ENCODE measurements at places on chromosomes 1 and 21.
A peak's percentile ranks its signal among the peaks of the same experiment; 100 is the strongest.

DNA sequence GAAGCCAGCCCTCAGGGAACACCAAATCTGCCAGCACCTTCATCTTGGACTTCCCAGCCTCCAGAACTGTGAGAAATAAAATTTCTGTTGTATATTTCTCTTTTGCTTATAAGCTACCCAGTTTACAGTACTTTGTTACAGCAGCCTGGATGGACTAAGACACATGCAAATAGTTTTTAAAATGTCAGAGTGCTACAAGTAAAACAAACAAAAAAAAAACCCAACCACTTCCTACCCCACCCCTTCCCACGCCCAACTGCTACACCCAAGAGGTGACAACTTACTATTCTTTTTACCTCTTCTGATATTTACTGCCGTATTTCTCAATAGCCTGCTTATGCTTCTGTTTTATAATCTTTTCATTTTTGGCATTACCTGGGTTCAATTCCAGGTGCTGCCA is 8.6 kb upstream of the SPSB1 start:
- DNase-seq: no peak

DNA sequence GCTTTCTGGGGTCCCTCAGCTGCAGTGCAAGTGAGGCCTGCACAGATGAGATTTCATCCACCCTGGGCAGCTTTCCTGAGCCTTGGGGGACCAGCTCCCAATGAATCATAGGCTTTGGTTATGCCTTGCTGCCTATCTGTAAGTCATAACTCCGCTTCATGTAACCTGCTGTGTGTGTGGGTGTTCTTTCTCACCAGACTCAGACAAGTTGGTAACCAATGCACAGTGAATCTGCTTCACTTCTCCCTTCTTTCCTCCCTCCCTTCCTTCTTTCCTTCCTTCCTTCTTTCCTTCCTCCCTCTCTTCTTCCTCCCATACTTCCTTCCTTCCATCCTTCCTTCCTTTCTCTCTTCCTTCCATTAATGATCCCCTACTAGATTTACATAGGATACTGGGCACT is 34.4 kb upstream of the PSMB2 start:
- no peak for DNase-seq

- no peak for DNase-seq
Observed at GRCh38 chr21:42578761-42579415, 65.2 kb downstream of the SLC37A1 start.

- DNase-seq: no peak
Observed at GRCh38 chr1:23341931-23342692, 2.0 kb downstream of the HNRNPR start.

DNA sequence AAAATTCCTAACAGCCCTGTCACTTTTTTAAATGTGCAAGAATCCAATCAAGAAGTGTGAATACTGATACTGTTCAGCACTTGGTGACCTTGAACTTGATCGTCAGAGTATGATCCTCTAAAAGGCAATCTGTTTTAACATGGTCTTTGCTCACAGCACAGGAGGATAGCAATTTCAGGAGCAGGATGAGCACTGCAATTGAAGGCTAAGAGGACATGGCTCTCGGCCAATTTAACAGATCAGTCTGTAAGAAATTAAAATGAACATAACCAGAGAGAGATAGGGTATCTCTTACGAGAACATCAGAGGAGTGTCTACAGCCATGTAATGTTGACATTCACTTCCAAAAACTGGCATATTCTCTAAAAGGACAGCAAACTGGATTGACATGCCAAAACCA is 243.1 kb downstream of the LTN1 start:
- no peak for DNase-seq

DNA sequence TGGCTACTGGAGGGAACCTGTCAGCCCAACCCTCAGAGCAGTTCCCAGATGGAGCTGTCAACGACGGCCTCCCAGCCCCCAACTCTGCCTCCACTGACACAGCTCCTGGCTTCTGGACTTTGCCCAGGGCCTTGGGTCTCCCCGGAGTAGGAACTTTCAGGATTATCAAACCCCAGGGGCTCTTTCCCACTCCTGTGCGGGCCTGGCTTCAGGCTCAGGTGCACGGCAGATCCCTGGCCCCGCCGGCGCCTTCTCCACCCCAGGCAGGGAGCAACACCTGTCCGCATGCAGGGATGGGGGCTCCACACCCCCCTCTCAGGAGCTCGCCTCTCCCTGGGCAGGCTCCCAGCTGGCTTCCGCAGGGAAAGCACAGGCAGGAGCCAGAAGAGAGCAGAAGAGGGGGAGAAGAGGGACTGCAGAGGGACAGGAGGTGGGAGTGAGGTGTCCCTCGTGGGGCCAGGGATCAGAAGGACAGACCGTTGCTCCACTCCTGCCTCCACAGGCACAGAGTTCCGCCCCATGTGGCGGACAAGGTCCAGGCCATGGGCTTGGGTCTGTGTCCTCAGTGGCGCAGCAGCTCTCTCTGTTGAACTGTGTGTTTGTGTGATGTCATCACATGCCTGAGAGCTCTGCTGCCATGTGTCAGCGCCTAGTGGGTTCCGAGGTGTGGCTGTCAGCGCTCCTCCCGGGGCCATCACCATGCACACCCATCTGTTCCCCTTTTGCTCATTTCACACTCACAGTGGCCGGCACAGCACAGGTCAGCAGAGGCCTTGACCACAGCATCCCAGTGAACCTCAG is 107.7 kb downstream of the PDE9A start:
- no peak for DNase-seq

- no peak for DNase-seq
Observed at GRCh38 chr1:195053478-195053877, 1554.8 kb downstream of the KCNT2 start.

DNA sequence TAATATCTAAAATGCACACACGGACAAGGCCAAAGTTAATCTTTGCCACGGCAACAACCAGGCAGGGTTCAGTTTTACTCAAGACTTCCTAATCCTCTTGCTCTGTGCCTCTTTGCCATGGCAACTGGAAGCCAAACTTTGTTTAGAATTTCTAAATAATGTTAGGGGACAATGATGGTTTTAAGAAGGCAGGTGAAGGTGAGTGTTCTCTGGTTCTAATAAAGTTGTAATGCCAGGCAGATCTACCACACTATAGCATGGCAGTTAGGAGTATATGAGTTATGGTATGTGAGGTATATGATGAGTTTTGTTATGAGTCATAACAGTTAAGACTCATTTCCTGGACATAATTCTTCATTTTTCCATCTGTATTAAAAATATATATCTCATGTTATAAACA is 2.7 kb downstream of the PTPRC start:
- DNase-seq: peak; percentile 38

- no peak for DNase-seq
Observed at GRCh38 chr1:205301842-205302588, 19.5 kb downstream of the NUAK2 start.

- DNase-seq: no peak
Observed at GRCh38 chr1:12692967-12693782, 22.7 kb upstream of the AADACL3 start.

GRCh38 chr21:26844258-26845065 is 747 bp downstream of the ADAMTS1 start:
- DNase-seq: peak; percentile 18

DNA sequence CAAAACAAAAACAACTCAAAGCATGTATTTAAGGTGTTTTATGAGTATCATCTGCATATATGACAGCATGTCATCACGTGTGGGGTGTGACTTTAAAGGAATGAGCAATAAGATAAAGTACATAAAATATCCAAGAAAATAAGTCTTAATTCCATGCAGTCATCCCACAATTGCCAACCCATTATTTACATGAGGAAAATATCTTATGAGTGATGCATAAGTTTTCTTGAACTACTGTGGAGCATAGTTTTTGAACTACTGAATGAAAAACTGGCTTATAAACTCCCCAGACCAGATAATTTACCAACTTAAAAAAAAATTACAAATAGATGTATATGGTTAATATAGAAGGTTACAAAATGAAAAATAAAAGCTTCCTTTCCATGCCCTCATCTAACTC is 29.7 kb upstream of the MTMR11 start:
- no peak for DNase-seq

DNA sequence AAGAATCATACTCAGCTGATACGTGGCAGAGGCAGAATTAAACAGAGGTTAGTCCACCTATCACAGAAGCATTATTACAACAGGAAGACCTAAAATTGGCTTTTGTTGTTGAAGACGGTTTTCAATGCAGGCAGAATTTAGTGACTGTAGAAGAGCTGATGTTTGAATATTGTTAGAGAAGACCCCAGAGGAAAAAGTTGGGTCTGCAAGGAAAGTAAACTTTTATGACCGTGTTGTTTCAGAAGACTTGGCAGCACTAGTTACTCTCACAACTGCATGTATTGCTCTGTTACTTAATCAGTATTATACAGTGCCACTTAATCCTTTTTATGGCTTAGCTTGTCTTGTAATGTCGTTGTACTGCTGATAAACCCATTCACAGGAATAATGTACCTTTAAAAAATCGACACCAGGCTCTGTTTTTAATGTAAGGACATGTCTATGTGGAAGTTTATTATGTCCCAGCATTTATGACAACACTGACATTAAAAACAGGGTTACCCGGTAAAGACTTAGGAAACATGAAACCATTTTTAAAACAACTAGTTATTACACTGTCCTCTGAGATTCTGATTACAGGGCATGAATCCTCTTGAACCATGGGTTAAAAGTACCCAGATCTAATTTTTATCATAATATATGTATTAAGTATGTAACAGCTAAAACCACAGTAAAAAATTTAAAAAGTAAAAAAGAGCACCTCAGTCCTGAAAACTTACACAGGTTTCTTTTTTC is 235.4 kb downstream of the TTLL7 start:
- no peak for DNase-seq

GRCh38 chr1:78145105-78145580 is 99.4 kb downstream of the GIPC2 start:
- peak; percentile 41 for DNase-seq

DNA sequence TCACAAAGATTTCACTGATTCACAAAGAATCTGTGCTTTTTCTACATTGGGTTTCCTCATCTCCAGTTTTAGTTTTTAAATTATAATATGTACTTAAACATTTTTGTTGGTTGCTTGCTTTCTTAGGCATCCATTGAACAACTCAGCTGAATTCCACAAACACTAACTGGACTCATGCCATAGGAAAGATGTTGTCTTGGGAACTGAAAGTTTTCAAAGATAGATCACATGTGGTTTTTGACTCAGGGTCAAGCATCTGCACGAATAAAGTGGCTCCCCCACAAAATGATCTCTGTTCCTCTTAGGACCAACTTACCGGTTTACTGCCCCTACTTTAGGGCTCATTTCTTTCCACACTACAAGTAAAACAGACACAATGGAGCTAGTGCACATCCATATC is 3.1 kb upstream of the KRTAP21-1 start:
- DNase-seq: no peak

- DNase-seq: peak; percentile 43
Observed at GRCh38 chr1:6625584-6626149, 999 bp downstream of the THAP3 start.

- DNase-seq: peak; percentile 64
Observed at GRCh38 chr1:224380003-224380402, 23.3 kb downstream of the CNIH4 start.

GRCh38 chr1:65258106-65258505 is 51.2 kb upstream of the DNAJC6 start:
- DNase-seq: no peak

GRCh38 chr1:8426996-8427395 is 109.1 kb downstream of the SLC45A1 start:
- no peak for DNase-seq

DNA sequence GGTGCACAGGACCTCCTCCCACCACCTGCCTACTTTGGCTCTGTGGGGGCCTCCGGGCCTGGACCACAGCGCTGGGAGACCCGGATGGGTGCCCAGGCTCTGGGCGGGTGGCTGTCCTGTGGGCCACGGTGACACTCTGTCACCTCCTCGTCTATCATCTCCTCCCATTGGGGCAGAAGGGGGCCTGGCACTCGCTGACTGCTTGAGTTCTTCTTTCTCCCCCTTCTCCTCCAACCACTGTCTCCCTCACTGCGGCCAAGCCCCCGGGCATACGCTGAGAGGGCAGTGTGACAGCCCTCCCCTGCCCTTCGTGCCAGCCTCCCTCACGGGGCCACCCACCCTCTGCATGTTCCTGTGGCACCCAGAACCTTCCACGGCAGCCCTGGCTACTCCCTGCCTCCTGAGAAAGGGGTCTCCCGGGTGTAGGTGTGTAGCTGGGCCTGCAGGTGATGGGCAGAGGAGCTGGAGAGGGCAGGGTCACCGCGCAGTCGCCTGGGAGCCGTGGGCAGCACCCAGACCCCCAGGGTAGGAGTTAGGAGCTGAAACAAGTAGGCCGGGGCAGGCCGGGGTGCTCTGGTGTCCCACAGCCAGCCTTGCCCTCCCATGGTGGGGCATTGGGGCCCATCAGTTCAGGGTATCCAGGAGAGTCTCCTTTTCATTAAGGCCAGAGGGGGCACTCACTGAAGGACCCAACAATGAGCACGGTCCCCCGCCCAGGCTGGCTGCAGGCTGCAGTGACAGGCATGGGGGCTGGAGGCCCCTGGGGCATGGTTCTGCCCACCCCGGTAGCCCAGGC is 9.2 kb upstream of the ARF1 start:
- DNase-seq: no peak

GRCh38 chr1:63883494-63884235 is 109.8 kb downstream of the ROR1 start:
- no peak for DNase-seq

- DNase-seq: peak; percentile 40
Observed at GRCh38 chr1:112714313-112715263, 544 bp downstream of the PPM1J start.

- DNase-seq: peak; percentile 39
Observed at GRCh38 chr1:36321119-36321951, 2.1 kb downstream of the EVA1B start.

DNA sequence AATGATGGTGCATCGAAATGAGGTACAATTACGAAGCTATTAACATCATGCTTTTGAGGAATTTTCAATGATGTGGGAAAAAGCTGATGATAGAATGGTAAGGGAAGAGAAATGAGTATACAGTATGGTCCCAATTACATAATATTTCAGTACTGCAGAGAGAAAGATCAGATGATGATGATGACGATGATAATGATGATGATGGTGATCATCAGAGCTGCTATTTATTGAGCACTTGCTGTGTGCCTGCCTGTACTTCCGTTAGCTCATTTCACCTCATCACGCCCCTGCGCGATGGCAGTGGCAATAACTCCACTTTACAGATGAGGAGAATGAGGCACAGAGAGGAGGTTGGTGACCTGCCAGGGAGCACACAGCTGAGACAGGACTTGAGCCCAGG is 620.8 kb downstream of the MATN1 start:
- no peak for DNase-seq

- no peak for DNase-seq
Observed at GRCh38 chr1:116962987-116963639, 38.4 kb upstream of the CD101 start.

- no peak for DNase-seq
Observed at GRCh38 chr1:16979475-16980327, 719 bp downstream of the MFAP2 start.

DNA sequence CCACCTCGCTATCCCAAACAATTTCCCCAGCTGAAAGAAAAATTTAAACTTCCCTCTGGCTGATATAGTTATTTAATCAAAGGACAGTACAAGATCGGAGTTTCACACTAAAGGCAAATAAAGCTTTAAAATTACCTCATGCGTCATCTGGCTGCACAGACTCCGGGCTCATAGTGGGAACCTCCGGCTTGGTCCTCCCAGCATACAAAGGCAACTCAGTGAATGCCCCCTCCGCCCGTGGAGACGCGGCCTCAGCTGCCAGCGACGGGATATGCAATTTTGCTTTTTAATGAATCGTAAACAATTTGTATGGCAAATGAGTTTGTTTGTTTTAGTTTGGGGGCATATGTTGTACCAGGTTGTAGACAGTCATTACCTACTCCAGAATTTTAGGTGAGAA is 214.6 kb upstream of the NFIA start:
- DNase-seq: no peak

GRCh38 chr1:71770121-71770520 is 512.2 kb downstream of the NEGR1 start:
- no peak for DNase-seq
